ENCODE measurements at places on chromosomes 3 and 15. TPM values are rescaled to one million over a fixed set of nuclear protein-coding genes. Genes with fewer than 3 reads are reported as not detected.

AP3B2 gene
- not detected for total RNA-seq

DISP2 gene
- under 0.01 TPM for total RNA-seq

SPRED1 gene
- total RNA-seq: 37.6 TPM

CGNL1 gene
- total RNA-seq: 11.5 TPM

CCR8 gene
- total RNA-seq: not detected

VILL gene
- total RNA-seq: 7.8 TPM

SGO1 gene
- 2.6 TPM for total RNA-seq

RPS27L gene
- total RNA-seq: 25.1 TPM

ALPK3 gene
- total RNA-seq: 33.4 TPM

KLHL6 gene
- 1.0 TPM for total RNA-seq

TERC gene
- 104 TPM for total RNA-seq

CKMT1B gene
- total RNA-seq: under 0.01 TPM

OR5K2 gene
- not detected for total RNA-seq

IMPG2 gene
- total RNA-seq: 2.6 TPM

FMN1 gene
- total RNA-seq: 3.7 TPM

CFAP100 gene
- not detected for total RNA-seq

MAP1A gene
- total RNA-seq: 19.3 TPM

USP4 gene
- 18.3 TPM for total RNA-seq

SPTBN5 gene
- 1.0 TPM for total RNA-seq

CCNB2 gene
- total RNA-seq: 7.8 TPM

C2CD4A gene
- total RNA-seq: not detected

ALG3 gene
- total RNA-seq: 17.2 TPM

GRK7 gene
- not detected for total RNA-seq

ADAMTS9 gene
- total RNA-seq: 106 TPM

FAM107A gene
- total RNA-seq: under 0.01 TPM

TPRG1 gene
- total RNA-seq: 6.8 TPM

PLSCR2 gene
- total RNA-seq: not detected

TTC21A gene
- total RNA-seq: 1.0 TPM

BCL2A1 gene
- 1.0 TPM for total RNA-seq

TRIM71 gene
- 0.52 TPM for total RNA-seq

CIDEC gene
- total RNA-seq: 9.4 TPM

ADAMTSL3 gene
- total RNA-seq: 43.3 TPM

NMNAT3 gene
- 4.2 TPM for total RNA-seq

ZNF770 gene
- 22.4 TPM for total RNA-seq

GALNT15 gene
- 3.7 TPM for total RNA-seq

CYP1A2 gene
- not detected for total RNA-seq

SMAD6 gene
- 8.9 TPM for total RNA-seq

DENND6A gene
- total RNA-seq: 29.7 TPM

TUSC7 gene
- not detected for total RNA-seq

TMCO5A gene
- total RNA-seq: not detected

GOLGA6B gene
- total RNA-seq: not detected

AGBL1 gene
- 31.3 TPM for total RNA-seq

SLC6A20 gene
- total RNA-seq: under 0.01 TPM

CPLX3 gene
- total RNA-seq: not detected

PIF1 gene
- total RNA-seq: 2.1 TPM

NR2E3 gene
- total RNA-seq: 1.0 TPM

TRPM7 gene
- 41.2 TPM for total RNA-seq

ALDH1L1 gene
- 2.6 TPM for total RNA-seq

FRG2C gene
- total RNA-seq: not detected

FBXL22 gene
- total RNA-seq: 17.7 TPM
